ENCODE measurements at places on chromosomes 11 and 22.

GRCh38 chr22:35960854-35961253 is 67.8 kb downstream of the RBFOX2 start:
- DNase-seq, result no peak

DNA sequence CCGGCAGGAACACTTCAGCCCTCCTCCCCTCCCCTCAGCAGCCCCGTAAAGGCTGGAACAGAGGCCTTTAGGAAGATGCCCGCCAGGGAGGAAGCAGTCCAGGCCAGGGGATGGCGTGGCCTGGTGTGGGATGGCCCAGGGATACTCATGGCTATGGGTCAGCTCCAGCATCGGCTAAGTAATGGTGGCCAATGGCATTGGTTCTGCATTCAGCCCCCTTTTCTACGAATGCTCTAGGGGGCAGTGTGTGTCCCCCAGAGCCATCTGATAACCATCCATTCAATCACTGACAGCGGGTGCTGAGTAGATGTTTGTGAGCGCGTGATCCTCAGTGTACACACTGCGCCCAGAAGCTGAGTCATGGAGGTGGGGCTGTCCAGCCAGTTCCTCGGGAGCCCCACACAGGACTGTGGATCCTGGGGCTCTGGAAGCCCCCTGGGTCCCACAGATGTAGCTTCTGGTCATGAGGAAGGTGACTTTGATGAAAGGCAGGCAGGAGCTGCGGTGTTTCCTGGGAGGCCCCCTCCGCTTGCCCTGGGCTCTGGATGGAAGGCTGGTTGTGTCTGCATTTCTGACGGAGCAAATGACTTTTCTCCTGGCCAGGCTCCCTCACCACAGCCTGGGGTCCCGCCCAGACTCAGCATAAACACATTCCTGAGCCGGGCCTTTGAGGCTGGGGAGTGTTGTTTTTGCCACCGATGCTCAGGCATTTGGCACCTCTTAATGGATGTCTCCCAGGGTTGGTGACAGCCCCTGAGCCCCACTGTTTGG is 46.5 kb downstream of the FBLN1 start:
- no peak for DNase-seq

GRCh38 chr11:118142809-118143208 is 9.8 kb downstream of the SCN4B start:
- DNase-seq, result no peak

DNA sequence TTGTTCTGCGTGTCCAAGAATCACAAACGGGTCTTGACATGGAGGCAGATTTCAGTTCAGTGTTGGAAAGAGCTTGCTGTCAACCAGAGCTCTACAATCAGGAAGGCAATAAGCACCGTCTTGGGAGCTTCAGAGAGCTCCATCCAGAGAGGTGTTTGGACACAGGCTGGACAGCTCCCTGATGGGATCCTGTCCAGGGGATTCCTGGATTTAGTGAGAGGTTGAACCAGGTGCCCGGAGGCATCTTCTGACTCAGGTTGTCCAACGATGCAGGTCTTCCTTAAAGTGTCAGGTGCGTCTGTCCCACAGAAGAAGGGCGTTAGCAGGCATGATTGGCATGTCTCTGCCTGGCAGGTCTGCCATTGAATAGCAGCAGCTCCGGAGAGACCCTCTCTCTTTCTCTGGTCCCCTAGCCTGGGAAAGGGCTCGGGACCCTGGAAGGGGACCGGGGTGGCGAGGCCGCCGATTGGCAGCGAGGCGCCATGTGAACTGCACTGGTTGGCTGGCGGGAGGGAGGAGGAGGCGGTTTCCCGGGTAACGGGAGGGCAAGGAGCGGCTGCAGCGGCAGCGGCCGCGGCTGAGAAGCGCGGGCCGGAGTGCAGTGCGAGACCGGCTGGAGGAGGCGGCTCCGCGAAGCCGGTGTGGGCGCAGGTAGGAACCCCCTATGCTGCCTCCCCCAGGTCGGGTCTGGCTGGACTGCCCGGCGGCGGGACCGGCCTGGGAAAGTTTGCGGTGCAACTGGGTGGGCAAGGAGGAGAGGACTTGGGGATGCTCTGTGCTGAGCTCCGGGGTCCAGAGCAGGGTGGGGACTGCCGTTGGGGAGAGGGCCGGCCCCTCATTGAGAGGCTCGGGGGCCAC is 104.1 kb upstream of the E2F8 start:
- DNase-seq, result peak; percentile 84

- no peak for DNase-seq
Measured at GRCh38 chr11:72736452-72737069, 15.6 kb downstream of the ARAP1 start.

DNA sequence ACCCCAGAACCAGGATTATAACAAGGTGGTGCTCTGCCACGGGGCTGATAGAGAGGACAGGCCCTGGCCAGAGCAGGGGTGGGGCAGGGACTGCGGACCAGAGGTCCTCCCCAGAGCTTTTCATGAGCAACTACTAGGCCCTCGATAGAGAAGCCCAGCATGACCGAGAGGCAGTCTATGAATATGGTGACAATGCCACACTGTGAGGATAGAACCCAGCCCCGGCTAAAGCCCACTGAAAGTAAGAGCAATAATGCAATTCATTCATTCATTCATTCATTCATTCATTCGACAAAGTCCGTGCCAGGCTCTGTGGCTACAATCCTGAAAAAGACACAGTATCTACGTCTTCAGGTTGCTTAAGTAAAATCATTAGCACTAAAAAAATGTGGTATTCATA is 35.6 kb upstream of the CD5 start:
- no peak for DNase-seq

DNA sequence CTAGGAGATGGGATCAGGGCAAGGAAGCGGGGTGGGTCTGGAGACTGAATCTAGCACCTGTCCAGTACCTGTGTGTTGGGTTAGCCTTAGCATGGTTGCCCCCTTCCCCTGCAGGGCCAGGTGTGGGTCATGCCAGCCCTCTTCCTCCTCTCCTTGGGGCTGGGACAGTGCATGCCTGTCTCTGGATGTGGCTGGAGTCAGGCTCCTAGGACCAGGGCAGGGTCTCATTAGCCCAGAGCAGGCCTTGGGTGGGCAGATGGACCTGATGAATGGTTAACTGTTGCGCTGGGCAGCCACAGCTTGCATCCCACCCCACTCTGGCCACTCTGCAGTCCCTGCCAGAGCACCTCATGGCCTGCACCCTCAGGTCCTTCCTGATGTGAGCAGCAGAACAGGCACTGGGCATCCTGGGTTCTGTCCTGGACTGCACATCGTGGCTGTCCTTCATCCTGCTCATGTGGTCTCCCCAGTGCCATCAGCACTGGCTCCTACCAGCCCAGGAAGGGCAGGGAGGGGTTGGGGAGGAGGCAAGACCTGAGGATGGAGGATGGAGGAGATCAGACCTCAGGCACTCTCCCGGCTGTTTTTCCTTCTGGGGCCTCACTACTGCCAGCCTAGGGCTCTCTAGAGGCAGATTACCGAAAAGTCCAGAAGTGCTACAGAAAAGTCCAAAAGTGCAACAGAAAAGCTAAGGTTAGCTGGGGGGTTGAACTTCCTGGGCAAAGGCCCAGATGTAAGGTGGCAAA is 12.8 kb upstream of the CHRM1 start:
- DNase-seq, result no peak

GRCh38 chr11:121151207-121151688 is 50.2 kb downstream of the TECTA start:
- no peak for DNase-seq

DNA sequence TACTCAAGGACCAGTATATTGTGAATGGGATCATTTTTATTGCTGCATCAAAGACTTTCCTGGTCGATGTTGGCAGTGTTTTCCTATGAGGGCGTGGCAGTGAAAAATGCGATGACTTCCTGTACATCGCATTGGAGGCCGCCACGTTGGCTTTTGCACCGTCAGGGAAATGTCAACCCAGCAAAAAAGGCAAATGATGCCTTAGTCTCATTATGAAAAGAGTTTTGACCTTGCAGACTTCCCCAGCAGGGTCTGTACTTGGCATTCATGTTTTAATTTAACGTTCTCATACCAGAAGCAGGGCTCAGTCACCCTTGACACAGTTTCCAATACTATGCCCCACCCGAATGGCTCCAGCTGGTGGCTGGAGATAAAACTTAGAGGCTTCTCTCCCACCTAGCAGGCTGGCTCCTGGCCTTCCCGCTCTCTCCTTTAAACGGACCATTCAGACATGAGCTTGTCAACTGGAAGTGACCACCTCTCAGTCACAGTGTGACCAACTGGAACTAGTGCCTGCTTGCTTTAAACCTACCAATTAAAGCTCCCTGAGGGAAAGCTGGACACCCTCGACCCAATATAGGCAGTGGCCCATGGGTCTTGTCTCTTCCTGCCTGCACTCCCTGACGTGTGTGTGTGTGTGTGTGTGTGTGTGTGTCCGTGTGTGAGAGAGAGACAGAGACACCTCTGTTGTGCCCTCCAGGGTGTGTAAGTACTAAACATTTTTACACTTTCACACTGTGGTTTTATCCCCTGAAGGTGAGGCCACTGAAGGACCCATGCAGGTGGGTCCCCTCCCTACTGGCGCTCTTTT is 8.7 kb upstream of the GDPD5 start:
- no peak for DNase-seq

DNA sequence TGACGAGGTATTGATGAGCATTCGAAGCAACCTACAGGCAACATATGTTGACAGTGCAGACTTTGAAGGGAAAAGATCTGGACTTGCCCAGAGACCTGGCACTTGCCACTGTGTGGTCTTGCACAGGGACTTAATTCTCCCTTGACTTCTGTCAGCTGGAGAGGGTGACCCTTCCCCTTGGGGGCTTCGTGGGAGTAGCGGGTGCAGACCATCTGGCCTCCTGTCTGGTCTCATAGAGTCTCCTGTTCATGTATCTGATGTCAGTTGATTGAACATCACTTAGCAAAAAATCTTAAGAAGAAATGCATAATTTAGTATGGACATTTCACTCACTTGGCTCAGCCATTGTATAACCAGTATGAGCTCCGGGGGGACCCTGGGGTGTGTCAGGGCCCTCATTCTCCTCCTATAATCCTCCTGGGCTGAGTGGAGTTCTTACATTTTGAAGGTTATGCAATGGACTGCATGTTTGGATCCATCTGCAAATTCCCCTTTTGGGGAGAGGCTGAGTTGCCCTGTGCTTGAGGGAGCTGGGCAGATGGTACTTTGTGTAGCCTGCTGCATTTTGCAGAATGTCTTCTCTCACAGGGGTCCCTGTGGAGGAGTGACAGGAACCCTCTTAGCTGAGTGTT is 13.0 kb downstream of the BCR start:
- DNase-seq, result no peak
